Thyroid gland (tissue), 4 donors: ENCODE measurements at places on chromosomes 7 and 10. TPM values are rescaled to one million over a fixed set of nuclear protein-coding genes. Genes with fewer than 3 reads are reported as not detected.

The DKK1 gene
- total RNA-seq = 3.2 TPM

The POM121L12 gene
- total RNA-seq = not detected

The BICC1 gene
- total RNA-seq = 9.3 TPM

The SOSTDC1 gene
- total RNA-seq = 1.1 TPM

The CTTNBP2 gene
- 13.8 TPM for total RNA-seq

The GRID1 gene
- total RNA-seq = 25.9 TPM

The PRRT4 gene
- total RNA-seq = not detected

The PTPRZ1 gene
- not detected for total RNA-seq

The SPRN gene
- total RNA-seq = 0.15 TPM

The ZNF789 gene
- total RNA-seq = 11.0 TPM

The RBP4 gene
- total RNA-seq = 5.4 TPM

The FBXL13 gene
- total RNA-seq = 4.2 TPM

The LIPF gene
- total RNA-seq = not detected

The ZNF425 gene
- total RNA-seq = 3.3 TPM

The DENND2A gene
- 7.8 TPM for total RNA-seq

The CALML3 gene
- total RNA-seq = 0.24 TPM

The TES gene
- total RNA-seq = 159 TPM

DNA sequence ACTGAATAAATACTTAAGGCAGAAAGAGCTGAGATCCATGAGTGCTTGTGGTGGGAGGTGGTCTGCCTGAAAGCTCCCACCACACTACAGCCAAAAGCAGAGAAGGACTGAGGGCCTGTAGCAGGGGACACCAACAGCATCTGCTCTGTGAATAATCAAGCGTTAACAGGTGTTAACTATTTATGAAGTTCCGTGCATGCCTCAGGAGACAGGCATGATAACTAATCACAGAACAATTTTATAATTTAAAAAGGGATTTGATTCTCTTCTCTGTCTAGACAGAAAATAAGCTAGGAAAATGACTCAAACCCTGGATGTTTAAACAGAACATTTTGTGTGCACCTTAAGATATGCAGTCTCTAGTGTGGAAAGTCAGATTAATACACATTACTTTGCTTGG is 61.5 kb upstream of the GHITM start:
- no peak for DNase-seq

DNA sequence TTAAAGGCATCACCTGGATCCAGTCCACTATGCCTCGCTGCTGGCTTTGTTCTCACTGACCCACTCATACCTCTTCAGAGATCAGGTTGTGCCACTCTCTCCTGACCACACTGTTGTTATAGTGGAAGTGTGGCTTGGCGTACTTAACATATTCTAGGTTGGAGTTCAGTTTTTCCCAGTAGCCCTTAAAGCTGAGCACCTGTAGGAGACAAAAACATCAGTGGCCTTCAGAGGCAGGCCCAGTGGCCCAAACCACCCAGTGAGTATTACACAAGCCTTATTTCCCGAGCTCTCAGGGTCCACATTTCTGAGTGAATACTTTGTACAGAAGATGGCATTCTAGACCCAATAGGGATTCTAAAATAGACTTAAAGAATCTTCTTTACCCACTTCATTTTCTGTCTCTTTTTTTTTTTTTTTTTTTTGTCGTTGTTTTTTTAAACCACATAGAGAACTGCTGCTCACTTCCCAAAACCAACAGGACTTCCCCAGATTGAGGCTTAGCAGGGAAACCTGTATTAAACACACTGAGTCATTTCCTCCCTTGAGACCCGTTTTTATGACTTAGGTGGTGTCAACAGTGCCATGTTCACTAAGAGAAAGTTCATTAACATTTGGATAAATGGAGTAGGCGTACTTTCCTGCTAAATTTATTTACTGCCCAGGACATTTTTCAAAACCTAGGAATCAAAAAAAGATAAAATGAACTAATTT is 85.8 kb downstream of the GSAP start:
- DNase-seq = peak; percentile 86

- DNase-seq = no peak
These were observed 6.7 kb downstream of the AOAH start for GRCh38 chr7:36717586-36717985.

GRCh38 chr7:36686499-36686898 is 37.8 kb downstream of the AOAH start:
- DNase-seq = no peak

GRCh38 chr7:148962440-148962822 is 65.9 kb downstream of the PDIA4 start:
- DNase-seq = no peak

GRCh38 chr7:9407816-9408215 is 974.4 kb downstream of the NXPH1 start:
- DNase-seq = no peak

- no peak for DNase-seq
These were observed 14.5 kb downstream of the CAPZA2 start for GRCh38 chr7:116876664-116877442.

DNA sequence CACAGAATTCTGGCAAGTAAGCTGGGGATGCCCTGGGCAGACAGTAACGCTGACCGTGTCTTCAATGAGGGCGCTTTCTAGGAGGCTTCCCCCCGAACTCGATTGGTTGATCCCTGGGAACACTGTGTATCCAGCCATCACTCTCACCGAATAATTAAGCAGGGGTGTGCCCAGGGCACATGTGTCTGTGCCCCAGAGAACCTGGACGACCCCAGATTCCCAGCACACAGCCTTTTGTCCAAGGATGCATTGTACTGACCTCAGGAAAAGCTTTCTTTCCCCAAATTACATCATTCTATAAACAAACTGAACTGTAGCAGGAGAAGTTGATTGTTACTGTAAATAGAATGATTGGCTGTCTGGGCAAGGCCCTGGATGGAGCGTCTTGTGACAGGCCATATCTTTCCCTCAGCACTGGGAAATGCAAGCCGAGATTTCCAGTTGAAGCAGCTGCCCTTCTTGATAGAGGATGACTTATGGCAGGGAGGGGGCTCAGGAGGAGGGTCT is 6.6 kb upstream of the DEPP1 start:
- peak; percentile 4 for DNase-seq

DNA sequence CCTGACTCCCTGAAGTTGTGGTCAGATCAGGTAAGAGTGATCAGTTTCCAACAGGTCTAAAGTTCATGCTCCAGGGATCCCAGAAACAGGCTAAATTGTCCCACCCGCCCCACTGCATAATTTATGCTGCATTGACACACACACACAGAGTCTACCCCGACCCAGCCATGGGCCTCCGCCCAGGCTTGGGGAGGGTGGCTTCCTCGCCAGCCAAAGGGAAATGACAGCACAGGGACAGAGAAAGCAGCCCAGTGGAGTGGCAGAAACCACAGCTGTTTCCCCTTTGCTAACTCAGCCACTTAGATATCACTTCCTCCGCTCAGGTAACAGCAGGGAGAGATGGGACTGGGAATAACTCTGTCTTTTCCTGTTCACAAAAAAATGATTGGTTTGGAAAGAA is 9.4 kb downstream of the SH3PXD2A start:
- DNase-seq = peak; percentile 24

DNA sequence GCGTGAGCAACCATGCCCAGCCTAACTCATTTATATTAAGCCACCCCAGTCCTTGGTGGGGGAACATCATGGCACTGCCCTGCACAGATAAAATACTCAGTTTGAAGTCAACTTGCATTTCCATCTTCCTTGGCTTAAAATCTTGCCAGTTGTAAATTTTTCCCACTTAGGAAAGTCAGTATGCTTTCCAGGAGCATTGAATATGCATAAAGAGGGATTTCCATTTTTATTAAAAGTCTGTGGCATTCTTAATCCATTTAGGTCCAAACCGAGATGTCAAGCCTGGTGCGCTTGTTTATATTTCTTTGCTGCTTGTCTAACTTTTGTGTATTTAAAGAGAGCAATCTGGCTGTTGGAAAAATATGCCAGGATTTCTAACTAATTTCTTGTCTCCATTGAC is 26.1 kb downstream of the MAP3K8 start:
- no peak for DNase-seq

- no peak for DNase-seq
These were observed 100.1 kb downstream of the XPNPEP1 start for GRCh38 chr10:109823196-109823595.

- DNase-seq = no peak
These were observed 853.6 kb downstream of the LRMDA start for GRCh38 chr10:76285012-76285411.

- DNase-seq = no peak
These were observed 15.1 kb downstream of the ANTXRL start for GRCh38 chr10:46301721-46302479.

- no peak for DNase-seq
These were observed 162.9 kb downstream of the FANK1 start for GRCh38 chr10:126059076-126059826.

GRCh38 chr7:151925446-151926335 is 30.6 kb upstream of the GALNTL5 start:
- no peak for DNase-seq

- no peak for DNase-seq
These were observed 2.2 kb upstream of the PDK4 start for GRCh38 chr7:95598511-95598910.

GRCh38 chr10:84292502-84292901 is 35.9 kb upstream of the CCSER2 start:
- DNase-seq = no peak

DNA sequence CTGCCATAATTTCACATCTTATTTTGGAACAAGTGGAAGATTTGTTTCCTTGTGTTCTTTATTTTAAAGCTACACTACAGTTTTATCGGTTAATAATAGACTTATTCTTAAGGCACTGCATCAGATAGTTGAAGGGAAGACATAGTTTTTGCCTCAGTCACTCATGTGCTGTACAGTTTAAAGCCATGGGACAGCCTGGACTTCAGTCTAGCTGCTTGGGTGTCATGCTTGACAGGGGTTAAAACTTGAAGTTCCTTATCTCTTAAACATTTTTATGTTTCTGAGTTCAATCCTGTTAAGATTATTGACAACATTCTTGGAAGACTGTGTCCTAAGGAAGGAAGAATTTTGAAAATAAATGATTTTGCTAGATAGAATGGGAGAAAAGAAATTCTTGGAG is 49.7 kb downstream of the PPP1R9A start:
- DNase-seq = no peak

GRCh38 chr7:155463114-155463811 is 5.3 kb downstream of the EN2 start:
- DNase-seq = no peak

GRCh38 chr10:132627666-132628531 is 90.3 kb downstream of the INPP5A start:
- no peak for DNase-seq

- no peak for DNase-seq
These were observed 1.2 kb upstream of the IDI1 start for GRCh38 chr10:1050145-1050544.

DNA sequence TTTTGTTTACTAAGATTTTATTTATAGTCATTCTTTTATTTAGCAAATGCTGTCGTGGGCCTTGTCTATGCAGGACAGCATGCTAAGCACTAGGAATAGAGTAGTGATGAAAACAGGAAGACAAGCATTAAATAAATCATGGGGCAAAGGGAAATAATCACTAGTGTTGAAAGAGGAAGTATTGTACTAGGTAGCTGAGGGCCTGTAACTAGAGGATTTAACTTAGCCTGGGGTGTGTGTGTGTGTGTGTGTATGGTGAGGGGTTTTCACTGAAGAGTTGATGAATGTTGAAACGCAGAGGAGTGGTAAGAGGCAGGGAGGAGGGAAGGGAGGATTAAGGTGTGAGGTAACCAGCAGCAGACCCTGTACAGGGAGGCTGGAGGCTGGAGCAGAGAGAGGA is 446.4 kb downstream of the SDK1 start:
- DNase-seq = no peak

- no peak for DNase-seq
These were observed 256.3 kb downstream of the ARL4A start for GRCh38 chr7:12943781-12944180.

DNA sequence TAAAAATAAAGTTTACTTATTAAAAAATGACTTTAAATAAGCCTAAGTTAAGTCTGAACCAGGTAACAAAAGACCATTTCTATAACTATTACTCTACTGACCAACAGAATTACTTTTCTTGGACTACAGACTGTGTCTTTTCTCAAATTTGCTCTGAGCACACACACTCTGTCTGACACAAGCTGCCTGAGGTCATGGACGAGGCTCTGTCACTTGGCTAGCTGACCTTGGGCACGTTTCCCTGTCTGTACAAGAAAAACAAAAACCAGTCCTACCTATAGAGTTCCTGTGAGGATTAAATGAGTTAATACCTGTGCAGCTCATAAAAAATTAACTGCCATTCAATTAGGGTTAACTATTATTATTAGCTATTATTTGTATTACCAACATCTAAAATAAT is 22.9 kb downstream of the ATE1 start:
- no peak for DNase-seq

DNA sequence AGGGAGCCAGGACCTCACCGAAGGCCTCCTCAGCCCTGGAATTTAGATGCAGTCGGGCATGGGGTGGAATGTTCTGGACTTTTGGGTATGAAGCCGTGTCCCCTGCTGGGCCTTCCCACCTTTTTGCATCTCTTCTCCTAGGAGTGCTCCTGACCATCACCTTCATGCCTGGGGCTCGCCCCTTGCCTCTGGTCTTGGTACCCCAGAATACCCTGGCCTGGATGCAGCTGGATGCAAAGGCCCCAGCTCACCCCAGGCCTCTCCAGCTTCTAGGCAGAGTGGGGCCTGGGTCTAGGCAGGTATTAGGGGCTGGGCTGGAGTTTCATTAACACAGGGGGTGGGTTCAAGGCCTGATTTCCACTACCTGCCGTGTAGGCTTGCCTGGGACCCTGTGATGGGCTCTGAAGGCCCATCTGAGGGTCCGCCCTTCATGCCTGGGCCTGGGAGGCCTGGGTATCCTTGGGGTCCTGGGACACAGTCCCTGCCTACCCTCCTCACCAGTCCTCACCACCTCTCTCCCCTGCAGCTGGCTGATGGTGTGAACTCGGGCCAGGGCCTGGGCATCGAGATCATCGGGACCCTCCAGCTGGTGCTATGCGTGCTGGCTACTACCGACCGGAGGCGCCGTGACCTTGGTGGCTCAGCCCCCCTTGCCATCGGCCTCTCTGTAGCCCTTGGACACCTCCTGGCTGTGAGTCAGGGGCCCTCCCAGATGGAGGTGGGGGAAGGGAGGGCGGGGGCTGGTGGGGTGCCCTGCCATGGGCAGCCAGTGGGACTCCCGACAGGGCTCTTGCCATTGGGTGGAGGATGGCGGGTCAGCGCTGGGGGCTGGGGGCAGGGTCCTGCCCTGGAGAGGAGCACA is 10.1 kb downstream of the AQP1 start:
- DNase-seq = peak; percentile 1

- no peak for DNase-seq
These were observed 635.6 kb upstream of the SORCS1 start for GRCh38 chr10:107800061-107800460.
